ENCODE measurements at places on chromosomes 6 and 20. TPM values are rescaled to one million over a fixed set of nuclear protein-coding genes. Genes with fewer than 3 reads are reported as not detected.

The TCF21 gene
- 0.20 TPM for total RNA-seq

The CDH4 gene
- 0.22 TPM for total RNA-seq

The CCN5 gene
- total RNA-seq: 4.7 TPM

The ANKRD66 gene
- not detected for total RNA-seq

The CRIP3 gene
- 0.93 TPM for total RNA-seq

The COL12A1 gene
- total RNA-seq: 17.2 TPM

The HLA-DOB gene
- total RNA-seq: 1.6 TPM

The VSX1 gene
- total RNA-seq: not detected

The SCRT2 gene
- not detected for total RNA-seq

The PPP1R3G gene
- total RNA-seq: 1.6 TPM

The STMND1 gene
- total RNA-seq: not detected

The CTAGE9 gene
- total RNA-seq: 0.75 TPM

The TCP11 gene
- total RNA-seq: 2.8 TPM

The FNDC1 gene
- total RNA-seq: 23.2 TPM

The C2 gene
- total RNA-seq: 5.9 TPM

The TRAPPC3L gene
- total RNA-seq: 0.42 TPM

The MYLK2 gene
- total RNA-seq: not detected

The CD83 gene
- total RNA-seq: 4.7 TPM

The GTSF1L gene
- not detected for total RNA-seq

The TSBP1 gene
- total RNA-seq: not detected

The TMEM244 gene
- total RNA-seq: not detected

The DEF6 gene
- 5.2 TPM for total RNA-seq

The SIRPD gene
- not detected for total RNA-seq
